OCI-LY7 (cell line): ENCODE measurements at places on chromosomes 11 and 22.
A peak's percentile ranks its signal among the peaks of the same experiment; 100 is the strongest.

- DNase-seq: no peak
These were observed 43.6 kb downstream of the TMEM135 start for GRCh38 chr11:87081358-87081757.

GRCh38 chr22:18987765-18988164 is 51.7 kb upstream of the PRODH start:
- no peak for DNase-seq

DNA sequence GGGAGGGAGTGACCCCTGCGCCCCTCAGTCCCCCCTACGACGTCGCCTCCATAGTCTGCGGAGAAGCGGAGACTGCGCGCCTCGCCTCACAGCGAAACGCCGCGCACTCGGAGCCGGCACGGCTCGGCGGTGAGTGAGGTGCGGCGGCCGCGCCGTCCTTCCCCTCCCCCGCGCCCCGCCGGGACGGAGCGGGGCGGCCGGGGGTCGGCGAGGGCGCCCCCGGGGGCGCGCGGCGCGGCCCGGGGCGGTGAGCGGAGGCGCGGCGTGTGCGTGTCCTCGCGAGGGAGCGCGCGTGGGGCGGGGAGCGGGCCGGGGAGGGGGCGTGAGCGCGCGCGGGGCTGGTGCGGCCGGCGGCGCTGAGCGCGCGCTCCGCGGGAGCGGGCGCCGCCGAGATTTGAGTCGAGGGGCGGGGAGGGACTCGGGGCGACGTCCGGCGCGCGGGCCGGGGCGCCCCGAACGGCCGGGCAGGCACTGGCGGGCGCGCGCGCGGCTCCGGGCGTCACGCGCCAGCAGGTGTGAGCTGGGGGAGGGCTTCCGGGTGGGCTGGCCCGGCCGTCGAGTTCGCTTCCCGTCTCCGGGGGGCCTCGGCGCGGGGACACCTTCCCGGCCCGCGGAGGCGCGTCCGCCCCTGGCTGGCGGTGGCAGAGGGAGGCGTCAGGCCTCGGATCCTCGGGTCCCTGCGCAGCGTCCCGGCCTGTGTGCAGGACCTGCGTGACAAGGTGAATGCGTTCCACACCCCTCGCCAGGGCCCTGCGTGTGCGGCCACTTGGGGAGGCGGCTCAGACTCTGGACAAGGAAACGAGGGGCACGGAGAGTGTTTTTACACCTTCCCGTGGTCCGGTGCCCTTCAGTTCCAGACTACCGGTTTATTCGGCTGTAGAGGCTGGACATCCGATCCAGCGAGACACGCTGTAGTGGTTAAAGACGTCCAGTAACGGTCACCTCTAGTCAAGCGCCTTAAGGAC is 50.4 kb downstream of the FAM83F start:
- peak; percentile 89 for DNase-seq

GRCh38 chr22:20406686-20407408 is 12.9 kb downstream of the ZNF74 start:
- no peak for DNase-seq

- no peak for DNase-seq
These were observed 2.9 kb downstream of the MAPK12 start for GRCh38 chr22:50258361-50259292.

GRCh38 chr22:23393721-23394320 is 186.3 kb downstream of the IGLL1 start:
- DNase-seq: no peak

DNA sequence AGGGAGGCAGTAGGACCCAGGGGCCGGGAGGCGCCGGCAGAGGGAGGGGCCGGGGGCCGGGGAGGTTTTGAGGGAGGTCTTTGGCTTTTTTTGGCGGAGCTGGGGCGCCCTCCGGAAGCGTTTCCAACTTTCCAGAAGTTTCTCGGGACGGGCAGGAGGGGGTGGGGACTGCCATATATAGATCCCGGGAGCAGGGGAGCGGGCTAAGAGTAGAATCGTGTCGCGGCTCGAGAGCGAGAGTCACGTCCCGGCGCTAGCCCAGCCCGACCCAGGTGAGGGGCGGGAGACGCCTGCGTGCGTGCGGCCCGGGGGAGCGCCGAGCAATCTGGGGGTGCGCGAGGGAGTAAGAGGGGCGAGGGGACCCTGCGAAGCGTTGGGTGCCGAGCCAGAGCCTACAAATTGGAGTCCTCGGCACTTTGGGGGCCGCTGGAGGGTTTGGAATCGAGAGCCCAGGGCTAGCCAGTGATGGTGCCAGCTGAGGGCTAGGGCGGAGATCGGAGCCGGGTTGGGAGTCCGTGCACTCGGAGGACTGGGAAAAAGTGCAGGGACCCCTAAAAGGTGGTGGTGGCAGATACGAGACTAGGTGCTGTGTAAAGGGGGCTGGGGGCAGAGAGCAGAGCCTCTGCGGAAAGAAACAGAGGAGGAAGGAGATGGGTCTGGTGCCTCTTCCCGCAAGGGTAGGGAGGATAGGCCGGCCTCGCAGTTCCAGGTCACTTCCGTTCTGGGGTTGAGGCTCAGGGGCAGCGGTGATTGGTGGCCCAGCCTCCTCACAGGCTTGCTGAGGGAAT is at the start of gene SERPINH1:
Gene SERPINH1, plus strand, starts transcription at position 206 of the 788 bp plus-strand sequence. CDS start 4,097 bp downstream, outside the sequence.
- DNase-seq: no peak

DNA sequence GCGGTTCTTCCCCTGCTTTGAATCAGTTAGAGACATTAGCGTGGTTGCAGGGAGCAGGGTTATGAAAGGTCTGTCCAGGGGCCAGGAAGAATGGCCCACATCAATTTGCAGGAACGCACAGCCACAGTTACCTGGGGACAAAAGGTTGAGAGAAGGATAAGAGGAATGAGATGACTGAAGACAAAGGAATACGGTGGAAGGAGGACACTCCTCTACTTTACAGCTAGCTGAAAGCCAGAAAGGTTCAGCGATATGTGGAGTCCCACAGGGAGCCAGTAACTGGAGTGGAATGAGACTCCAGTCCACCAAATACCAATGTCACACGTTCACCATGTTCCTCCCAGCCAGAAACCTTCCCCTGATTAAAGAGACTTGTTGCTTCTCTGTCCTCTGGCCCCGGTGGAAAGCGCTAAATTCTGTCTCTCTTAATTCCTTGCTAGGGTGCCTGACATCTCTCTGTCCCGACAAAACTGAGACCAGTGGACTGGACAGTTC is 10.7 kb downstream of the XNDC1N start:
- no peak for DNase-seq

GRCh38 chr11:579830-580601 is 3.7 kb downstream of the PHRF1 start:
- DNase-seq: no peak

DNA sequence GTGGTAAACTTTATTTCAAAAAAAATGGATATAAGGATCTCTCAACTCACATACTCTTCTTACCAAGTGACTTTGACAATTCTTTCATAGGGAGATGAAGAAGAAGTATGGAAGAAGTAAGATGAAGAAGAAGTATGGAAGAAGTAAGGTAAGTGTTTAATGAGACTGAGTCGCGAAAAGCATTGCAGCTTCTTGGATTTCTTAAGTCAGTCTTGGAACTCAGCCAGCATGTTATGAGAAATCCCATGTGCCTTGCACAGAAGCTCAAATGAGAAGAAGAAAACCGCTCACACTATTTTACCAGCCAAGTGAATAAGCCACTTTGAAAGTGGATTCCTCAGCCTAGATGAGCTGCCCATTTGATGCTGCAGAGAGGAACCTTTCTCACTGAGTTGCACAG is 332.0 kb upstream of the CCDC179 start:
- no peak for DNase-seq

DNA sequence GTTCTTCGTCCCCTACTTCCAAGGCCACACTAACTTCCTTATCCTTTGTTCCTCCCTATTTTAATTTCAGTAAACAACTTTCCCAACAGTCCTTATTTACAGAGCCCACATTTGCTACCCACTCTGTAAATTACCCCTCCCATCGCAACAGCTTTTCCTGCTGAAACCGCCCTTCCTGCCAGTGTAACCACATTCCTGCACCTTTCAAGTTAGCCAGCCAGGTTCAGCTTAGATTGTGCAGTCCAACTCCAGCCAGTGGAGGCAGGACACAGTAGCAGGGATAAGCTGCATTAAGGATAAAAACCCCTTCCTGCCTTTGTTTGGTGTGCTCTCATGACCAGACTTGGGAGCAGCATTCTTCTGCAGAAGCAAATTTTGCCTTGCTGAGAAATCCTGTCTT is 768.3 kb upstream of the ARHGAP42 start:
- no peak for DNase-seq

DNA sequence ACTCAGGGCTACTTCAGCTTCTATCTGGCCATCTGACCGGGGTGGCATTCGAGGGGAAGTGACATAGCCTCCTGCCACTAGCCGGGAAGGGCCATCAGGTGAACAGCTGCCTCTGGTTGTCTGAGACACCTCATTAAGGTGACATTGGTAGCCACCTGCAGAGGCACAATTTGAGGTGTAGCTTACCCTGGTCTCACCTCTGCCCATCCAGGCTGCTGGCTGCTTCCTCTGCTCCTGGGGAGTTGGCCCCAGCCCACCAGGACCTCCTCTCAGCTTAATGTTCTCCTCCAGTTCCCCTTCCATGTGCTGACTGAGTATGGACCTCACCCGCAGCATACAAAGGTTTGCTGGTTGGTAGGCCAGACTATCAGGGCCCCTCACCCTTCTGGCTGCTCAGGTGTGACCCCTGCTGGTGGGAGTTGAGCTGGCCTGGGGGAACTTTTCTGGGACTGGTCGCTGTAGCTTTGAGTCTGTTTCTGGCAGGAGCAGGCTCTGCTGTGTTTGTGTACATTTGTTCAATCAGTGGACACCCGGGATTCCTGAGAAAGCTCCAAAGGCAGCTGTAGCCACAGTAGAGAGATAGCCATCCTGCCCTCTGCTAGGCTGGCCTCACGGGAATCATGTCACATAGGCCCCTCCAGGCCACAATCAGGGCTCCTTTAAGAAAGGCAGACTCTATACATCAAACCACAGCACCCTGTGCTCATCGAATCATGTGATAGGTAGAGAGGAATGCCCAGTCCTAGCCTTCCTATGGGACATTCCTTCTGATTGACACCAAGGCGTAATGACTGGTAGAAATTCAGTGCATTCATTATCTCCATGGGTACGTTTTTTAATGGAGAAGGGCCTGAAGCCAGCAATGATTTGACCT is 295.1 kb upstream of the PLET1 start:
- DNase-seq: peak; percentile 36

DNA sequence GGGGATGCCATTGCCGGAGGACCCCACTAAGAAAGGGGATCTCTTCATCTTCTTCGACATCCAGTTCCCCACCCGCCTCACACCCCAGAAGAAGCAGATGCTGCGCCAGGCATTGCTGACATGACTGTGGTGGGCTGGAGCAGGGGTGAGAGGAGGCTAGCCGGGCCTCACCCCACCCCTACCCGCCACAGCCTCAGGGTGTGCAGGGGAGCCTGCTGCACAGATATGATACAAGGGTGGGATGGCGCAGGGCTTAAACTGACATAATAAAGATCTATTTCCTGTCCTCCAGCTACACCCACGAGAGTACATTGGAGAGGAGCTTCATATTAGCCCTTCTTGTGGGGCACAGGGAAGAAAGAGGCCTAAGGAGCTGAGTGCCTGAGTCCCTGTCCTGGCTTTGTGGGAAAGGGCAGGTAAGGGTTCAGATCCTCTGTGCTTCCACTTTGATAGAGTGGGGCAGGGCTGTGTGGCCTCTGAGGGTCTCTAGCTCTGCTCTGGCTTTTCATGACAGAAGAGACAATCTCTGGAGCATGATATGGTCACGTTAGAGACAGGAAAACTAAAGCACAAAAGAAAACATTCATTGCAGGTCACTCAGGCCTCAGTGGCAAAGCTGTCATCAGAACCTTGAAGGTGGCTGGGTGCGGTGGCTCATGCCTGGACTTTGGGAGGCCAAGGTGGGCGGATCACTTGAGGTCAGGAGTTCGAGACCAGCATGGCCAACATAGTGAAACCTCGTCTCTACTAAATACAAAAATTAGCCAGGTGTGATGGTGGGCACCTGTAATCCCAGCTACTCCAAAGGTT is 12.4 kb downstream of the UCP2 start:
- peak; percentile 50 for DNase-seq

- no peak for DNase-seq
These were observed 1436.4 kb downstream of the BRD1 start for GRCh38 chr22:48391171-48391711.
